ENCODE measurements at places on chromosomes 1 and 21.

DNA sequence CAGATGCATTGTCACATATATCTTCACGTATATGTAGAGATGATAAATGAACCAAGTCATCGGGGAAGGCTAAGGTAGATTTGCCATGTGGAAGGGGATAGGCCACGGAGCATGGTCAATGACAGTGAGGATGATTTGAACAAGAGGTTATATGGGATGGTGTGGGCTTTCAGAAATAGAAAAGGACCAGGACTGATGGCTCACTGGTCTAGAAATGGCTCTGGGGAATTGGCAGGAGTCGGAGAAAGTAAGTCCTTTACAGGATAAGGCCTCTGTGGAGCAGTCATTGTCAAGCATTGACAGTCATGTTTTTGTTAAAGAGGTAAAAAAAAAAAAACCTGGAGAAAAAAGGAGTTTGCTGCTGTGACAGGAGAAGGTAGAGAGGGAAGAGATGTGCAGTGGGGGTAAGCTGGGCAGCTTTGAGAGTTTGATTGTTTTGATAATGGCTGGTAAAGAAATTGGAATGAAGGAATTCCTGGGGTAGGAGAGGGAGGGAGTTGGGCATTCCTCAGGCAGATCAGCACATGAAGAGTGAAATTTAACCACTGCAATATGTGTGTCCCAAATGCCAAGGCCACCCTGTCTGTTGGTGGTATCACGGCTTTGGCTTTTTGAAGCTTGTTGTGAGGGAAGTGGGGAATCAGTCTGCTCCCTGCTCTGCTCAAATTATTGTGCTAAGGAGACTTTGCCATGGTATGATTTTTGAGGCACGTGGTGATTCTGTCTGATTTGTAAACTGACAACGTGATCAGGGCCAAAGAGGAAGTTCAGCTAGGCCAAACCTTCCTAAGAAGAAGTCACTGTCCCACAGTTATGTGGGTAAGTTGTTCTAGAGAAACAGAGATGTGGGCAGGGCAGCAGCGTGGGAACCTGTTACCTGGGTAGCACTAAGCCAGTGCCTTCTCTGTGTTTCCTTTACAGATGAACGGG, 26.0 kb downstream of the MACF1 start:
- peak; percentile 52 for DNase-seq

GRCh38 chr1:33852711-33853110, 11.2 kb upstream of the HMGB4 start:
- no peak for DNase-seq

DNA sequence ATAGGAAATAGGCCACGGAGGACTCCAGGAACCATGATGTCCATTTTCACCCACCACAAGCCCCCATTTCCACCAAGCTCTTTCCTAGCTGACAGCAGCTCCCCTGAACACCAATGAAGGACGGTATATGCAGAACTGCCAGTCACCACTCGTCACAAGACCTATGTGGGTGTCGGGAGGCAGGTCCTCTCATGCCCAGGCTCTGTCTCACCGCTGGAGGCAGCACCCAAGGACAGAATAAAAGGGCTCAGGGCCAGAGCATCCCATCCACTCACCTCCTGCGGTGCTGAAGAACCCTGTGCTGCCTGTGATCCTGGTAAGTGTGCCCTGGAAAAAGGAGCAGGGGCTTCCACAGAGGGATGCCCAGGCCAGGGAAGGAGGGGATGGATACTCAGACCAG, at the start of gene LCE1F:
TSS of gene LCE1F (plus strand) at position 266 of the 400 bp plus-strand sequence. CDS start 1,232 bp downstream, outside the sequence.
- no peak for DNase-seq

DNA sequence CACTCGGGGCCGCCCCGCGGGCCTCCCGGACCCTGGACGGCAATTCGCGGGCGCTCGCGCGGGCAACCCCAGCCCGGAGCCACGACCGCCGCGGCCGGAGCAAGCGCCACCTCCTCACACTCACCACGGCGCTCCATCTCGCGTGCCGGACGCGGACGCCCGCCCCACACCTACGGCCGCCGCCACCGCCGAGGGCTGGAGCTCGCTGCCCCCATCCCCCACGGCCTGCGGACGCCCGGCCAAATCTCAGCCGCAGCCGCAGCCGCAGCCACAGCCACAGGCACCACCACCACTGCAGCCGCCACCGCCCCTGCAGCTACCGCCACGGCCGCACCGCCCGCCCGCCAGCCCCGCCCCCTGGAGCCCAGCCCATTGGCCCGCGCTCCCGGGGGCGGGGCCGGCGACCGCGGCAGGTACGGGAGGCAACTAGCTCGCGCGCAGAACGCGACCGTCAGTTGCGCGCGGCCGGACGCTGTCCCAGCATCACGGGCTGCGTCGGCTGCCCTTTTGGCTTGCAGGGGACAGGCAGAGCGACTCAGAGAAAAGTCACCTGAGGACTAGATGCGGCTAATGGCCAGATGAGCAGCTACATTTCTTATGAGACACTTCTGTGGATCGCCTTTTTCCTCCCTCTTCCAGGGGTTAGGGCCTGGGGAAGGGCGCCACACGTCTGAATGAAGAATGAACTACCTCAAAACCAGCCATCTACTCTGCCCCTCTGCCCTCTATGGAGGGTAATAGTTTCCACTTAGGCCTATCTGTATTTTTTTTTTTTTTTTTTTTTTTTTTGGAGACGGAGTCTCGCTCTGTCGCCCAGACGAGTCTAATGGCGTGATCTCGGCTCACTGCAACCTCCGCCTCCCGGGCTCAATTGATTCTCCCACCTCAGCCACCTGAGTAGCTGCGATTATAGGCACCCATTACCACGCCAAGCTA, at the start of gene ARHGAP29:
TSS of gene ARHGAP29 (minus strand) at position 294 of the 936 bp plus-strand sequence. CDS start 5,973 bp downstream, outside the sequence.
- DNase-seq = peak; percentile 77

- no peak for DNase-seq
Measured at GRCh38 chr1:57633056-57633455, 209.2 kb upstream of the DAB1 start.

GRCh38 chr1:241592273-241592958, 47.8 kb downstream of the CHML start:
- no peak for DNase-seq

- no peak for DNase-seq
Measured at GRCh38 chr1:45926330-45926729, 122.9 kb downstream of the MAST2 start.

GRCh38 chr1:223041481-223041880, 101.6 kb downstream of the TLR5 start:
- no peak for DNase-seq

GRCh38 chr1:234589064-234589800, 20.7 kb downstream of the IRF2BP2 start:
- DNase-seq = no peak

DNA sequence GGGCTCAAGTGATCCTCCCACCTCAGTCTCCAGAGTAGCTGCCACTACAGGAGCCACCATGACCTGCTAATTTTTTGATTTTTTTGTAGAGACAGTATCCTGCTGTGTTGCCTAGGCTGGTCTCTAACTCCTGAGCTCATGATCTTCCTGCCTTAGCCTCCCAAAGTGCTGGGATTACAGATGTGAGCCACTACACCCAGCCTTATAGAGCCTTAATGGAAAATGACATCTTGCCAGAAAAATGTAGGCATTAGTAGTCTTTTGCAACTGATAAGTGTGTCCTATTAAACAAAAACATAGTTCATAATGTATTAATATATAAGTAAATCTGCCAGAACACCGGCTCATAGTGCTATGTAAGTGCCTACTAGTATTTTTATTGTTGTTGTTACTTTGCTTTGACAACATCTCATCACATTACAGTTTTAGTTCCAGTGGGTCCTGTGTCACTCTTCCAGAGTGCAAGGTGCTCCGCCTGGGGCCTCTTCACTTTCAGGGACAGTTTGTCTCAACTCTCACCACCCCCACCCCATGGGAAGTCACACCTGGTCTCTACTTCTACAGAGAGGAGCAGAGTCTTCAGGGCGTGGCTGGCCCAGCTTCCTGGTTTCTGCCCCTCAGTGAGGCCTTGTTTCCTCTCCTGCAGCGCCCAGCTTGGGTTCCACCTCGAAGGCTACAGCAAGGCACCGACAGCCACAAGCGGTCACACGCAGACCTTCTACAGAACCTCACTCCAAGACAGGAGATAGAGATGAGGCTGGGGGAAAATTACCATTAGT, 30.1 kb downstream of the RHOU start:
- DNase-seq = no peak

- no peak for DNase-seq
Measured at GRCh38 chr1:213782941-213783672, 204.7 kb upstream of the PROX1 start.

GRCh38 chr1:18452550-18452949, 28.2 kb upstream of the KLHDC7A start:
- no peak for DNase-seq

DNA sequence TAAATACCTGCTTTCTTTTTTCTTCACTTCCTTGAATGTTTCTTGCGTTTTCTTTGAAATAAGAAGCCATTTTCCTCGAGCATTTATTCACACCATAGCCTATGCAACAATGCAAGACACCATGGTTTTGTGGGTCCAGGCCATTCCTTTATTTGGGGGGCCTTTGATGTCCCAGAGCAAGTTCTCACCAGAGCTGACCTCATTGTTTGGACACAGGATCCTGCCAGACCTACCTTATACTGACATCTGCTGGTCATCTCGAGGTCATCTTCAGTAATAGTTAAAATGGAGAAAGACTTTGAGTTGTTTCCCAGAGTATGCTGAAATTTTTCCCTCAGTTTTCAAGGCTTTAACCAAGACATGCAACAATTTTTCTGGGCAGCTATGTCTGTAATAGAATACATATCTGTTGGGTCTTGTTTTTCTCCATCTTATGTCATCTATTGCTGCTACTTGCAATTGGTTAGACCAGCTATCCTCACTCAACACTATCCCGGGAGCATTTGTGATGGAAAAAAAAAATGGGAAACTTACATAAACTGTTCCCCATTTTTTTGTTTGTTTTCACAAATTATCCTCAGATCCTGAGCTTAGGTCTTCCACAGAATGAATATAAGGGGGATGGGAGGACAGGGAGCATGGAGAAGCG, 34.0 kb upstream of the BACE2 start:
- peak; percentile 59 for DNase-seq

GRCh38 chr1:25030674-25031589, 100.9 kb upstream of the RUNX3 start:
- DNase-seq = peak; percentile 80

DNA sequence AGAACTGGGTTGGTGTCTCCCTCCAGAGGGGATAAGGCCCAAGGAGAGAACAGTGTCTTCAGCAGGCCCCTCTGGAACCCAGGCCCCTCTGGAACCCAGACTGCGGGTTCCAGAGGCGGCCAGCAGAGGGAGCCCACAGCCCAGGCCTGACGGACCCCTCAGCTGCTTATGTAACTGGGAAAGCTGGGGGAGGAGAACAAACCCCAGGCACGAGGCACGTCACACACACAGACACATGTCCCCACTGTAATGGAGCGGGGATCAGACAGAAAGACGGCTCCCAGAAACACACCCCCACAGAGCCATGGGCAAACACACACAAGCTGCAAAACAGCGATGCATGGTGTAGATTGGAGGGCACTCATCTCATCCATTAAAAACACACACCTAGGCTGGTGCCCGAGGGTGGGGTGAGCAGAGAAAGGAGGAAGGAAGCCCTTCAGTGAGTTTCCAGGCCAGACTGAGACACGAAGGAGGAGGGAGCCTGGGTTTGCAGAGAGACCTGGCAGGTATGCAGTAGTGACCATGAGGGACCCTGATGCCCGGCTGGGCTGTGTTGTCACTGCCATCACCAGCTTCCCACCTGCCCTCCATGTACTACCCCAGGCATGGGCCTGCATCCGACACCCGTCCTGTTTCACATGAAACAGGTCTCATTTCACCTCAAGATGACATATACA, 2.8 kb upstream of the IGSF8 start:
- peak; percentile 86 for DNase-seq

DNA sequence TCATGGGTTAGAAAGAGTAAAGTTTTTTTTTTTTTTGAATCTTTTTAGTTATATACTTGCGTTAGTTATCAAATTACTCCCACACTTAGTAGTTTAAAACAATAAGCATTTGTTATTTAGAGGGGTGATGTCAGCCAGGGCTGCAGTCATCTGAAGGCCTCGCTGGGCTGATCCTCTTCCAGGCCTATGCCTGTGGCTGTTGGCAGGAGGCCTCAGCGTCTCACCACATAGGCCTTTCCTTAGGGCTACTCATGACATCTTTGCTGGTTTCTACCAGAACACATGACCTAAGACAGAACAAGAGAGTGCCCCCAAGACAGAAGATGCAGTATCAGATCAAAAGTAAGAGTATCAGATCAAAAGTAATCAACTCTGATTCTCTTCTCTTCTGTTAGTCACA, 167.4 kb downstream of the HHAT start:
- DNase-seq = no peak

GRCh38 chr1:117598489-117598888, 7.4 kb upstream of the TENT5C start:
- no peak for DNase-seq

GRCh38 chr1:206041640-206042039, 11.3 kb upstream of the RHEX start:
- no peak for DNase-seq

DNA sequence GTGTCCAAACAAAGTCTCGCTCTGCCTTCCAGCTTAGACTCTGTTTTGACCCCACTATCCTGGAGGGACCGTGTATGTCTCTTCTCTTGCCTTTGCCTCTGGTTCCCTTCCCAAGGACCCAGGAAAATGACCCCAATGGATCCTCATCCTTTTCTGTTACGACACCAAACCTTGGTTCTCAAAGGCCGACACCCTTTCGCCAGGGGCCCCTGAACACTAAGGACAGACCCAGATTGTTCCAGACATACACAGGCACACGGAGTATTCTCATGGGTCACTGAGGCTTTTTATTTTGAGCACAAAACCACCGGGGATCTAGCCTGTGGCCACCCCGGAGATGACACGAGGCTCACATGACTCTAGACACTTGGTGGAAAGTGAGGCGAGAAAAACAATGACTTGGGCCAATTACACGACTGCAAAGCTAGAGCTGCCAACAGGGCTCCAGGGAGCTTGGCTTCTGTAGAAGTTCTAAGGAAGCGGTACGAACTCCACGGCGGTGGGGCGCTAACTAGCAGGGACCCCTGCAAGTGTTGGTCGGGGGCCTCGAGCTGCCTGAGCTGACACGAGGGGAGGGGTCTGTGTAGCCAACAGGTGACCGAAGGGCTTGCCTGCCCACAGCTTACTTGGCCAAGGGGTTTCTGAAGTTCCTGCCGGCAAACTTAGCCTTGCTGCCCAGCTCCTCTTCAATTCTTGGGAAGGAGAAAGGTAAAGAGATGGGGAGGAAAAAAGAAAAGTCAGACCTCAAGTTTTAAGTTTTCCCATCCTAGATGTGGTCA, 17.6 kb downstream of the ENO1 start:
- DNase-seq = no peak

DNA sequence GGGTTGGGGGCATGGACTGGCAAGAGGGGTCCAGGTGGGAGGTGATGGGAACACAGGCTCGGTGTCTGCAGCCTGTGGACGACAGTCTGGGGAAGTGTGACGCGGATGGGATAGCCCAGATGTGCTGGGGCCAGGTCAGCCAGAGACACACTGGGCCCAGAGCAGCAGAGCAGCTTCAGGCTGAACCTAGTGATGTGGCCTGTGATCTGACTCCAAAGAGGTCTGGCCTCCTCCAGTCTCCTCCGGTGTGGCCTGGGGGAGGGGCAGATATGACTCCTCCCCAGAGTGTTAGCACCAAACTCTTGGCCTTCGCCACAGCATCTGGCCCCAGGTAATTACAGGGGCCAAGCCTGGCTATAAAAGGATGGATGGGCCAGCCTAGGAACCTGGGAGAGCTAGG, 13.5 kb downstream of the EFNA3 start:
- DNase-seq = no peak
